RPMI7951 (cell line): ENCODE measurements at places on chromosomes 2 and 18. TPM values are rescaled to one million over a fixed set of nuclear protein-coding genes. Genes with fewer than 3 reads are reported as not detected.

The SERPINB11 gene
- total RNA-seq, result not detected in 2 replicates

The MC4R gene
- not detected in 2 replicates for total RNA-seq

The TXNDC2 gene
- total RNA-seq, result 0.10 and 0.12 TPM in 2 replicates

The SNTG2 gene
- total RNA-seq, result not detected in 2 replicates

The SRD5A2 gene
- total RNA-seq, result not detected in 2 replicates

The APCDD1 gene
- 1.6 and 4.7 TPM in 2 replicates for total RNA-seq

The TRIM43 gene
- not detected in 2 replicates for total RNA-seq

The COL4A3 gene
- 0.29 and 1.2 TPM in 2 replicates for total RNA-seq

- no peak for DNase-seq
Observed at GRCh38 chr18:61535401-61535800, 202.2 kb downstream of the CDH20 start.

DNA sequence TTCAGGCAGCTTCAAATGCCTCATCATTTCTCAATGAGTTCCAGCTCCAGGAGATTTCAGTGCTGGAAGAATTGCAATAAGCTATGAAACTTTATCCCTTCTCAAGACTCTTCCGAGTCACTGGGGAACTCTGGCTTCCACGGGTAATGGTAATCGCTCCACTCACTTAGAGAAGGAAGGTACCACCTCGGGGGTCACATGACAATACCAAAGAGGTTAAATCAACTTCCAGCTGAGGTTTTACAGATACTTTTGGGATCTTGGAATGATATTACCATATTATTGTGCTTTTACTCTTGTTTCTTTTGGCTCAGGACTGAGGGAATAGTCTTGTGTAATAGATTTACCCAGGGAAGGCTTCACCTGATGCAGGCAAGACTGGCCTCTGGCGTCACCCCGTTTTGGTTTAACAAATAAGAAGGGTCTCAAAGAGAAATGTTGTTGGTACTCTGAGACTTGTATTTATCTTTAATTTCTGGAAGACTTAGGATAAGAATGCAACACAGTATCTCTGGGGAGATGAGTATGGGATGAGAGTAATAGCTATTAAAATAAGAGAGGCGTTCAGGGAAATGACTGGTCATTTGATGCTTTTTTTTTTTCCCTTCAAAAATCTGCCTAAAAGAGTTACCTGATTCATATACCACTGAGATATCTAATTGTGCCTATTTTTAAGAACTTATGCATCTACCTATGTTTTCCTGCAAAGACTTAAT is 316.9 kb upstream of the ZEB2 start:
- no peak for DNase-seq

- DNase-seq, result no peak
Observed at GRCh38 chr2:170227507-170227947, 49.6 kb downstream of the MYO3B start.

DNA sequence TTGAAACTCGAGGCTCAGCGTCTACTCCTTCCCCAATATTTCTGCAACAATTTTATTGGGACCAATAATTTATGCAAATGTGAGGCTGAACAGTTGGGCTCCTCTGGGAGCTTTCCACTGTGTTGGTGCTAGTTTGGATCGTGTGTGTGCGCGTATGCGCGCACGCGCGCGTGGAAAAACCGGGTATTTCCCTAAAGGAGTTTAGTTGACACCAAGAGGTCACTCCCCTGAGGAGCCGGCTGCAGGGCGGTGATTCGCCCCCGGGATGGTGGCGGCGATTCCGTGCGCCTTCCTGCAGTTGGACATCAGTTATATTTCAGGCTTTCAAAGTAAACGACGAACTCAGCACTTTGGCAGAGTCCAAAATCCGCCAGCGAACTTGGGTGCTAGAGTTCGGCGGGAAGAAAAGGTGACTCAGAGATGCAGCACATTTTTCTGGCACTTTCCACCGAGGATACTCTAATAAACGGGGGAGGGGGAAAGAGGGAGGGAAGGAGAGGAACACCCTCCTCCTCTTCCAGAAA is 186.5 kb upstream of the FANCL start:
- peak; percentile 4 for DNase-seq

- no peak for DNase-seq
Observed at GRCh38 chr18:55654986-55655385, 67.0 kb upstream of the TCF4 start.

- no peak for DNase-seq
Observed at GRCh38 chr2:117087535-117088291, 726.8 kb upstream of the DDX18 start.

- DNase-seq, result no peak
Observed at GRCh38 chr18:43539862-43540261, 262.6 kb upstream of the SYT4 start.

- no peak for DNase-seq
Observed at GRCh38 chr2:72985891-72986683, 68.8 kb downstream of the EMX1 start.

DNA sequence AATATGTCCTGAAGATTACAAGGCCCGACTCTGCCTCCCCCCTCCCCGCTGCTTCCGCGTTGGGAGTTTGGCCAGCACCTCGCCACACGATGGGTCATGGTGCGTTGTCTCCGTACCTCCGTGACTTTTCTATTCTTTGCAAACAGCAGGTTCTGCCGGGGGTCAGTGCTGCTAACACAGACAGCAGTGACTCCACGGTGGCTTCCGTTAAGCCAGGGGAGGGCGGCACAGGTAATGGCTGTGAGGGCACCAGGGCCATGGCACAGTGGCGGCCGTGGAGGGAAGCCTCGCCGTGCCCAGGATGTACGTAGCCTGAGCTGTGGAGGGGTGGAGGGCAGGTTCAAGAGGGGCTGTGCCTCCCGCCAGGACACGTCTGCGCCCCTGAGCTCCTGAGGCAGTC is 115.5 kb downstream of the NFATC1 start:
- DNase-seq, result no peak

GRCh38 chr2:23069923-23070322 is 315.1 kb upstream of the KLHL29 start:
- DNase-seq, result no peak

GRCh38 chr2:25972049-25972823 is 10.1 kb downstream of the KIF3C start:
- peak; percentile 65 for DNase-seq

GRCh38 chr2:202376460-202377206 is 506 bp downstream of the BMPR2 start:
- DNase-seq, result peak; percentile 63

- DNase-seq, result no peak
Observed at GRCh38 chr2:184646177-184646576, 47.8 kb downstream of the ZNF804A start.

GRCh38 chr2:9697909-9698308 is 67.1 kb upstream of the YWHAQ start:
- no peak for DNase-seq

- DNase-seq, result no peak
Observed at GRCh38 chr2:189574793-189575475, 5.7 kb downstream of the SLC40A1 start.

- peak; percentile 38 for DNase-seq
Observed at GRCh38 chr2:105790461-105791149, 45.9 kb downstream of the NCK2 start.

DNA sequence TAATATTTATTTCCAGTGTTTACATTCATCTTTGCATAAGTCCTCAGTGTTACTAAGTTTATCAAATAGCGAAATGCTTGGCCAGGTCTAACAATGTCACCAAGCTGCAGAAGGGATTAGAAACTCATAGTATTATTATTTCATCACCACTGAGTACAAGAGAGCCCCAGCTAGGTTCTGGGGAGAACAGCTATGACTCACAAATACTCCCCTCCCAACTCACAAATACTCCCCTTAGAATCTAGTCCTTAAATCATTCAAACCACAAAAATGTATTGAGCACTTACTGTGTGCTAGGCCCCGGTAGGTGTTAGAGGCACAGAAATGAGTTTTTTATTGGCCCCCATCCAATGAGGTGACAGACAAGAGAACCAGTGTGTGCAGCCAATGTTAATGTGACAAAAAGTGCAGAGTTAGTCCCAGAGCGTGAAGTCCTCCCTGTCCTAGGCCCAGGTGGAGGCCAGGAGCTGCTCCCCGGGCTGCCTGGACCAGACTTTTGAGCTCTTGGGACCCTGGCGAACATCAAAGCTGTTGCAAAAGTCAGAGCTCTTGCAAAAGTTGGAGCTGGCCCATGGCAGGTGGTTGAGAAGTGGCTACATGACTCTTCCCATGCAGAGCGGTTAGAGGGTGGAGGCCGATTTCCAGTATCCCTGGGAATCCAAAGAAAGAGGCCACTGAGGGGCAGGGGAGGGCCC is 9.8 kb downstream of the STEAP3 start:
- DNase-seq, result peak; percentile 71

DNA sequence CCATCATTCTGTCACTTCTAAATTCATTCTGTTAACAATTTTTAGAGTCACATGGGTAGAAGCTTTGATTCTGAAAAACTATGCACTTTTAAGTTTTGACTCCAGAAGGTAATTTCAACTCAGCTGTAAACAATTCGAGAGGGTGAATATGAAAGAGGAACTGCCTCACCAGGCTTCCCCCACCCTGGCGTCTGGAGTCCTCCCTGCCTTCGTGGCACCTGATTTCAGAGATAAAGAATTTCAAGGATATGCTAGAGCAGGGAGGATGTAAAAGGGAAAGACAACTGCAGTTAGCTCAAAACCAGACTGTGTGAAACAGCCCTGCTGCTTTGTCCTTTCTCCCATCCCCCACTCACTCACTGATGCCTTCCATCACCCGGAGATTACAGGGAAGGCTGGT is 40.7 kb downstream of the ONECUT2 start:
- DNase-seq, result no peak

DNA sequence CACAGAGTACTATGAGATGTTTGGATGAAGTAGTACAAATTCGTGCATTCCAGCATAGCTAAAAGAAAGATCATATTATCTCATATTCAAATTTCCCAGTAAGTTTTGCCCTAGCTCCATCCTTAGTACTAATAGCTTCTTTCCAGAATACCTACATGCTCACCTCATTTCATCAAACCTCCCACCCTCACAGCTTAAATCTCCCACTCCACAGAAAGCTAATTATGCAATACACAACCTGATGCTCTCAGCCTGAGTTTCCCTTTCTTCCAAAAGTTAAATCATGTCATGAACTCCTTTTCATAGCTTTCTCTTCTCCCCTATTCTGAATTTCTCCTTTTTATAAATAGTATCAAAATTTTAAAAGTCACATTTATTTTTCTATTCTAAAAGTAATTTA is 34.6 kb downstream of the DNAH6 start:
- no peak for DNase-seq

- DNase-seq, result no peak
Observed at GRCh38 chr18:44041553-44041952, 639.1 kb upstream of the SETBP1 start.

- no peak for DNase-seq
Observed at GRCh38 chr2:61718965-61719364, 134.9 kb downstream of the FAM161A start.

GRCh38 chr2:106267997-106268396 is 73.9 kb upstream of the UXS1 start:
- DNase-seq, result no peak
